Breast epithelium (tissue), 4 donors: ENCODE measurements at places on chromosomes 7 and 10. TPM values are rescaled to one million over a fixed set of nuclear protein-coding genes. Genes with fewer than 3 reads are reported as not detected.

DNA sequence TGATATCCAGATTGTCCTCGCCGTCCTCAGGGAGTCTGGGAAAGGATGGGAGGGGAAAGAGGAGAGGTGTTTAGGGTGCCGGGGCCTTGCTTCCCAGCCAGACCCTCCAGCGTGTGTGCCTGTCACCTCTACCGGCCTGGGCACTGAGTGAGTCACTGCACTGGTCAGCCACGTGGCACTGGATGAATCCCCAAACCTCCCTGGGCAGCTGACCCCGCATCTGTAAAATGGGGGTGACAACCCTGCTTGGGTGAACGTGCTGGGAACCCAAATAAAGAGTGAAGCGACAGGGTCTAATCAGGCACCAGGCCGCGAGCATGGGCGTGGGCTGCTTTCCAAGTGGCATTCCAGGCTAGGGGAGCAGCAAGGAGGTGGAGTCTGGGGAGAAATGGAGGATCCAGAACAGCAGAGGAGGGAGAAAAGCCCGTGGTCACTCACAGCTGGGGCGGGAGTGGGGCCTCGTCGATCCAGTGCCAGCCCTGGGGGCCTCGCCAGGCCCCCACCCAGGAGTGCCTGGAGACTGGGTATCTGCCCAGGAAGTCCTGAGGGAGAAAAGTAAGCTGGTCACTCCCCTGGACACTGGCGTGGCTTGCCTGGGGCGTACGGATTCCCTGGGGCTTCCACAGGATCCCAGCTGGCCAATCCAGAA lies 29.7 kb downstream of the KLRG2 start:
- no peaks in the 10 kb centered on the region for H3K36me3 ChIP-seq
- H3K4me3 ChIP-seq = no peak overlapping the region
- H3K27ac ChIP-seq = no peak overlapping the region
- no peak for DNase-seq

DNA sequence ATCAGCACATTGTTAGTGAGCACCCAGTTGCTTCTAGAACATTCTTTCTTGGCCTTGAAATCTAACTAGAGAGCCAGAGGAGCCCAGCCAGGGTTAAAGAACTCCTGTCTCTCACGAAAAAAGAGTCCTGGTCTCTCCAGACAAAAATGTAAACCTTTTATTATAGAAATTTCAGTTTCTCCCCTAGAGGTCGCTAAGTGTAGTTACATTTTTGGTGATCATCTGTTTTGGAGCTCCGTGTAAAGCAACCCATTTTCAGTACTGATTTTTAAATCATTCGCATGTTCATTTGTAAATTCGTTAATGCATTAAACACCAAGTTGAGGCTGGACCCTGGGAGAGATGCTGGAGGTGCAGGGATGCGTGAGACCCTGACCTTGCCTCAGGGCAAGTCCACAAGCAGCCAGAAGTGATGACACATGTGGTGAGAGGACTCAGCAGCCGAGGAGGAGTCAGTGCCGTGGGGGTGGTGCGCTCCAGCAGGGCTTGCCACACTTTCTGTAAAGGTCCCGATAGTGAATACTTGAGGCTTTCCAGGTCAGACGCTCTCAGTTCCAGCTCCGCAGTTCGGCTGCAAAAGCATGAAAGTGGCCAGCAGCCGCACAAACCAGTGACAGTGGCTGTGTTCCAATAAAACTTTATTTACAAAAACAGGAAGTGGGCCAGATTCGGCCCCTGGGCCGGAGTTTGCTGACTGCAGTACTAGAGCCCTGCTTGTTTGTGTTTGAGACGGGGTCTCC lies 578.6 kb upstream of the FOXK1 start:
- H3K4me3 ChIP-seq = no peak overlapping the region
- no peaks in the 10 kb centered on the region for H3K27me3 ChIP-seq
- H3K27ac ChIP-seq = no peak overlapping the region
- H3K4me1 ChIP-seq = no peaks in the 10 kb centered on the region

HOXA9 gene
- total RNA-seq = 9.0 TPM

NYAP1 gene
- 0.59 TPM for total RNA-seq

MUC3A gene
- 0.16 TPM for total RNA-seq

BLNK gene
- total RNA-seq = 2.9 TPM
